ENCODE measurements at places on chromosomes 4 and X.

- DNase-seq, result no peak
These were observed 164.0 kb downstream of the ASMT start for GRCh38 chrX:1778817-1779216.

- no peak for DNase-seq
These were observed 568.1 kb upstream of the GNPDA2 start for GRCh38 chr4:45294464-45294863.

- DNase-seq, result no peak
These were observed 64.2 kb downstream of the MTMR1 start for GRCh38 chrX:150757371-150757770.

- no peak for DNase-seq
These were observed 543.8 kb upstream of the CPEB2 start for GRCh38 chr4:14458463-14458862.

DNA sequence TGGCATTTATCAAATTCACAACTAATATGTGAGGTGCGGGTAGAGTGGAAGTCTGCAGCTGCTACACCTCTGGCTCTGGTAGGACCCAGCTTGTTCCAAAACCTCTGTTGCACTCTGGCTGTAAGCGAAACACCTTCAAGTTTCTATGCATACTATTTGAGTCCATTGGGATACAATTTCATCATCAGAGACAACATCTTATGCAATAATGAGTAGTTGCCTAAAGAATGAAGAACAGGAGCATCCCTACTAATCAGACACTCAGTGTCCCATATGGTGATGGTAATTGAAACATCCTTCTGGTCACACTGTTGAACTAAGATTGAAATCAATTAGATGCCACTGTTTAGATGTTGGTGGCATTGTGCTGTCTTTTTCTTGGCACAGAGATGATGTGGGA lies 178.4 kb downstream of the MGST2 start:
- peak; percentile 31 for DNase-seq

- no peak for DNase-seq
These were observed 548.4 kb downstream of the KLHL13 start for GRCh38 chrX:117568238-117568637.

DNA sequence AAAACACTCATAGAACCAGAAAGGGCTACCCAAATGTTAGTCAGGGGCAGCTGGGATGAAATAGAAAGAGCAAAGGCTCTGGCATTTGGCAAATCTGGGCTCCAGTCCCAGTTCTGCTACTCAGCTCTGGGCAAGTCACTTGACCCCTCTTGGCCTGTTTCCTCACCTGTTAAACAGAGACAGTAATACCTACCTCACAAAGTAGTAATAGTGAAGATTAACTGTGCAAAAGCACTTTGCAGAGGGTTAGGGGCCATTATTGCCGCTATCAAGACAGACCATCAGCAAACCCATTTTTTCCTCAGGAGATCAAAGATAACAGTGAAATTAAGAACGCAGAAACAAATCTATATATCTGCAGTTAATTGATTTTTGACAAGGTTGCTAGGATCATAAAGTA lies 20.6 kb downstream of the ZBTB33 start:
- DNase-seq, result no peak

DNA sequence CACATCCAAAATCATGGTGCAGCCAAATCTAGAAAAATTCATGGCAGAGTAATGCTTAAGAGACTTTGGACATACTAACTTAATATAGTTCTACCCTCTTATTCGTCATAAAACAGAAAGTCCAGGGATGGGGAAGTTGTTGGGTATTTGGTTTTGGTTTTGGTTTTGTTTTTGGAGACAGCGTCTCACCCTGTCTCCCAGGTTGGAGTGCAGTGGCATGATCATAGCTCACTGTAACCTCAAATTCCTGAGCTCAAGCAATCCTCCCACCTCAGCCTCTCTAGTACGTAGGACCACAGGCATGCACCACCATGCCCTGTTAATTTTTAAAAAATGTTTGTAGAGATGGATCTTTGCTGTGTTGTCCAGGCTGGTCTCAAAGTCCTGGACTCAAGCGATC lies 271.8 kb upstream of the TENM3 start:
- peak; percentile 31 for DNase-seq

DNA sequence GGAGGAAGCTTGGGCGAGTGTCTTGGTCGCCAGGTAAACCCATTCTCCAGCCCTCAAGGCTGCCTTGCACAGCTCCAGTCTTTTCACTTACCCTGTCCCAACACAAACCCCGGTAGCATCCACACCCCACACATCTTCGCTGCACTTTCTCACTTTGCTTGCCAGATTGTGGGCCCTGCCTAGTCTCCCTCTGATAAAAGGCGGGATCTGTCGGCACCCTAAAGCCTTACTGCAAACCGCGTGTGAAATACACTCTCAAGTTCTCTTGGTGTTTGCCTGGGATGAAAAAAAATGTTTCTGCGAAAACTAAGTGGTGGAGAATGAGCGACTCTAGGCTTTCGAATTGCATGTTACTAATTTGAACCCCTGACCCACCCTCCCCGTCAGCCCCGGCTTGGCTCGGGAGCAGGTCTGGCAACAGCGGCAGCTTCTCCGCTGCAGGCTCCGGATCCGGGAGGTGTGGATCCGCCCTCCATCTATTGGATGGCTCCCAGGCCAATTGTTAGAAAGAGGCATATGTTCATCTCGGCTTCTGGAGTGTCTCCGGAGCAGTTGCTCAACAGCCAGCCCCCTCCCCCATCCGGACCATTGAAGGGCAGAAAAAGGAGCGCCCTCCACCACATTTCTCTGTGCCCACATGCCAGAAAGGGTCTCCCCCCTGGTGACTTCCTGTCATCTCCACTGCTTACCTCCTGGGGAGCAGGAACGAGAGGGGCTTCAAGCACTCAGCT lies 3.0 kb upstream of the CITED1 start:
- DNase-seq, result peak; percentile 20

DNA sequence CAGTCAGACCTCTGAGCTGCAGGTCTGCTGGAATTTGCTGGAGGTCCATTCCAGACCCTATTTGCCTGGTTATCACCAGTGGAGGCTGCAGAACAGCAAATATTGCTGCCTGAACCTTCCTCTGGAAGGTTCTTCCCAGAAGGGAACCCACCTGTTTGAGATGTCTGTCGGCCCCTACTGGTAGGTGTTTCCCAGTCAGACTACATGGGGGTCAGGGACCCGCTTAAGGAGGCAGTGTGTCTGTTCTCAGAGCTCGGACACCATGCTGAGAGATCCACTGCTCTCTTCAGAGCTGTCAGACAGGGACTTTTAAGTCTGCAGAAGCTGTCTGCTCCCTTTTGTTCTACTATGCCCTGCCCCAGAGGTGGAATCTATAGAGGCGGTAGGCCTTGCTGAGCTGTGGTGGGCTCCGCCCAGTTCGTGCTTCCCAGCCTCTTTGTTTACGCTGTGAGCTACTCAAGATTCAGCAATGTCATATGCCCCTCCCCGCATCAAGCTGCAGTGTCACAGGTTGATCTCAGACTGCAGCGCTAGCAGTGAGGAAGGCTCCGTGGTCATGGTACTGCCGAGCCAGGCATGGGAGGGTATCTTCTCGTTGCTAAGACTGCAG lies 44.1 kb upstream of the KDR start:
- no peak for DNase-seq

DNA sequence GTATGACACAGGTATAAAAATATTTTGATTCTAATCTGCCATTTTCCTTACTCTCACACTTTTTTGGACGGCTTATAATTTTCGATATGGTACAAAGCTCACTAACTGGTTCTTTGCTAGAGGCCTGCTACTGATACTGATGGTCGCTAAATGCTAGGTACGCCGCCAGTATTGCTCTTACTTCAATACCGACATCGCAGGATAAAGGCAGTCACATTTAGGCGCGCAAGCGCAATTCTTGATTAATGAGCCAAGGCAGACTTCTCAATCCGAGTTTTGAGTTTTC lies 557 bp upstream of the USP38 start:
- DNase-seq, result no peak

GRCh38 chr4:114658776-114659175 lies 60.2 kb downstream of the UGT8 start:
- DNase-seq, result no peak

DNA sequence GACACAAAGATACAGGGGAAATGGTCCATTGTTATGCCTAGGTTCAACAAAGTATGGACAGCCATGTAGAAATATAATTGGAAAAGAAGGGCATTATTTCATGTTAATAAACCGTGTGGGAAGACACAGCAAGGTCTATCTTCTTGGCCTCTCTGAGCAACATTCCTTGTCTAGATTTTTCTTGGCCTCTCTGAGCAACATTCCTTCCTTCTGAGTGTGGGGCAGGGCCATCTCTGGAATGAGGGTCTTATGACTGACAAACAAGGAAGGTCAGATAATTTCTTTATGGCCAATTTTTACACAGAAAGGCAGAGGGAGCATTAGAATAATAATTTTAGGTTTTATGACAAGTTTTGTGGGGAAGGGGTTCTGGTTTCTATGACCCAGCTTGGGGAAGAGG lies 24.3 kb upstream of the MAOA start:
- no peak for DNase-seq

DNA sequence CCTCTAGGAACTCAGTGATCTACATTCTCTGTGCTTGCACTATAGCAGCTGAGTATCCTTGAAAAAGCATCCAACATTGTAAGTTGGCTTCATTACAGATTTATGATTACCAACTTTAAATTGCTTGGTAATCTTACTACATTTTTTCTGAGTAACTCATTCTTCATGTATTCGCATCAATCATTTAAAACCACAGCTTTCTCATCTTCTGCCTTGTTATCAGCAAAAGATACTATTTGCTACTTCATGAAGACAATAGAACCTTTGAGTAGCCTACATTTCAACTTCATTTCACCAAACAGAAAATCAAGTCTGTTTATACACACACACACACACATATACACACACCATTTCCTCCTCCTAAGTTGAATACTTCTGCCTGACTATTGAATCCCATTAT lies 6.2 kb upstream of the DCAF8L2 start:
- DNase-seq, result no peak

- no peak for DNase-seq
These were observed 63.7 kb downstream of the TMEM164 start for GRCh38 chrX:110066488-110067225.

DNA sequence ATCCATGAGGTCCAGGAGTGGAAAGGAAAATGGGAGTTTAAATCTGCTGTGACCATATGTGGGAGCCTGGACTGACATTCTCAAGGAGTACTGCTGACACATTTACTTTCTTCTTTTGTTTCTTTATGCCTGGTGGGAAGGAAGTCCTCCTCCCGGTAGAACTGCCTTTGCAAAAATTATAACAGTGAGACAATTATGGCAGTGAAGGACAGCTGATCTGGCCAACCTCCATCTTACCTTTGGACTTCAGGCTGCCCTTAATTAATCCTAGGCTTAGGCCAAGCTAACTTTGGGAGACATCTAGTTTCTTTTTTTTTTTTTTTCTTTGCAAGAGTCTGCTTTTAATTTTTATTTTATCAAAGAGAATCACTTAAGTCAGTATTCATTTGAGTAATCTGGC lies 61.3 kb downstream of the SPINK2 start:
- no peak for DNase-seq

- no peak for DNase-seq
These were observed 106.7 kb downstream of the PDLIM5 start for GRCh38 chr4:94558392-94558904.

GRCh38 chr4:179586460-179586859 lies 2144.2 kb upstream of the AGA start:
- DNase-seq, result no peak

- DNase-seq, result peak; percentile 67
These were observed 21.7 kb downstream of the RBPJ start for GRCh38 chr4:26342328-26343037.

- DNase-seq, result no peak
These were observed 21.3 kb upstream of the UGDH start for GRCh38 chr4:39548425-39549067.

DNA sequence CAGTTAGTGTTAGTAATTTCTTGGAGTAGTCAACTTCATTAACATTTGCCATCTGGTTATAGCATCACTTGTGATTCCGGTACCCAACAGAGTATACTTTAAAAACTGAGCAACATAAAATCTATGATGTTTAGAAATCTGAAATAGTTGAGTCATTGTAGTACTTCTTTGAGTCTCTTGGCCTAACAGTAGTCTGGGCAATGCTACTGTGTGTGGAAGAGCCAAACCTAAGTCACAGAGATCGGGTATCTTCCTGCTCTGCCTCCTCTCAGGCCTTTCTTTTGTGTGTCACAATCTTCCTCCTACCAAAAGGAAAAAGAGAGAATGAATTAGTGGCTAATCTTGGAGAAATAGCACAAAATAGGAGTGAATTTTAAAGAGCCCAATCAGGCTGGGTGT lies 25.5 kb downstream of the DCUN1D4 start:
- no peak for DNase-seq

DNA sequence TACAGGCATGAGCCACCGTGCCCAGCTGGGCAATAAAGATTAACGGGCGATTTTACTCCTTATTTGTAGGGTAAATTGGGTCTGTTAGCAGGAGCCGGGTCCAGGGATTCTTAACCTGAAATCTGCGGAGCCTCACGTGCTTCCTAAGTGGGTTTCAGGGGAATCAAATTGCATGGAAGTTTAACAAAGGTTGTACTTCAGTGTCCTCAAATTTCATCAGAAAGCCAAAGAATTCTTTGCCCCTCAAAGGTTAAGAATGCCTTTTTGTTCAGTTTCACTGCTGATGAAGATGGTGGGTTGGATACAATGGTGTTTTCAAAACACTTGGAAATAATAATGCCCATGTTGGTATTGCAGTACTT lies 67.9 kb downstream of the AFF1 start:
- no peak for DNase-seq

- no peak for DNase-seq
These were observed 45.7 kb downstream of the TRIM61 start for GRCh38 chr4:164931551-164932324.
